Esophagus squamous epithelium (tissue), 5 donors: ENCODE measurements at places on chromosomes 13 and 19.

- DNase-seq = no peak
These were observed 1.7 kb upstream of the USPL1 start for GRCh38 chr13:30615866-30616541.

- DNase-seq = no peak
These were observed 150.7 kb downstream of the KCTD15 start for GRCh38 chr19:33947265-33947964.

- no peak for DNase-seq
These were observed 36.9 kb downstream of the SYDE1 start for GRCh38 chr19:15144046-15144646.

DNA sequence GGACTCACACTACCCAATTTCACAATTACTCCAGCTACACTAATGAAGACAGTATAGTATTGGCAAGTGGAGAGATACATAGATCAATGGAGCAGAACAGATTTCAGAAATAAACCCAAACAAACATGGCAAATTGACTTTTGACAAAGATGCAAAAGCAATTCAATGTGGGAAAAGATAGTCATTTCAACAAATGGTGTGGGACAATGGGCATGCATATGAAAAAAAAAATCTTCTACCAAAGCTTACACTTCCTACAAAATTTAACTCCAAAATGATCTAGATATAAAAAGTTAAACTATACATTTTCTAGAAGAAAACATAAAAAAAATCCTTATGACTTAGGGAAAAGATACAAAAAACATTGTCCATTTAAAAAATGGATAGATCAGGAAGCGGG, 2.7 kb upstream of the IGFL4 start:
- DNase-seq = no peak

GRCh38 chr19:3810708-3811355, 24.7 kb upstream of the MATK start:
- no peak for DNase-seq

GRCh38 chr13:109706015-109706715, 80.2 kb downstream of the IRS2 start:
- DNase-seq = no peak

- DNase-seq = no peak
These were observed 1.2 kb downstream of the LONP1 start for GRCh38 chr19:5718579-5719273.

- no peak for DNase-seq
These were observed 1.7 kb upstream of the DNAJB1 start for GRCh38 chr19:14519860-14520407.

GRCh38 chr19:28210886-28211285, 1002.1 kb downstream of the UQCRFS1 start:
- DNase-seq = no peak

DNA sequence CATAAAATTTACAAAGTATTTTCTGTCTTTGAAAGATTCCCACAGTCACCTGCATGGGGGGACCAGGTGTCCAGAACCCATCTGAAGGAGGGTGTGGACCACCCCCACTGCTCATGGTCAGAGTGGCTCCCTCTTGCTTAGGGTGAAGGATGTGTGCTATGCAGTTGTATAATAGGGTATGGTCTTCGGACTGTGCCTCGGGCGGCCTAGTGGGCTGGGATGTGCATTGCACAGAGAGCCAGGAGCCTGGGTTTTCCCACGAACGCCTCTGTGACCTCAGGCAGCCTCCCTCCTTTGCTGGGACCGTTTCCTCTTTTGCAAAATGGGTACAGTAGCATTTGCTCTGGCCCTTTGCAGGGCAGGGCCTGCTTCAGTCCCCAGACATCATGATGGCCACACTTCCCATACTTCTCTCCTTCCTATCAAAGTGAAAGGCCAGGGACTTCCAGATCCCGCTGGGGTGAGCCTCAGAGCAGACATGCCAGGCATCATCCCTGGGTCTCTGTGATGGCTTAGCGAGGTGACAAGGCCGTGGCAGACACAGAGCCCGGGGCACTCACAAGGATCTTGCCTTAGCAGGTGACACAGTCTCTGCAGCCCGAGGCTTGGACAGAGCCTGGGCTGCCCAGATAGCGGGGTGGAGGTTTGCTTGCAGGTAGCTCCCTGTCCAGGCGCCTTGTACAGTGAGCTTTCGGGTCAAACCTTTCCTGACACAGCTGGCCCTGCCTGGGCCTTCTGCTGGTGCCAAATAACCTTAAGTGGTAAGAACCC, 59.4 kb upstream of the ZNF536 start:
- no peak for DNase-seq

GRCh38 chr19:2111425-2111824, 14.7 kb downstream of the IZUMO4 start:
- no peak for DNase-seq
